Activated CD8-positive, alpha-beta memory T cell treated with anti-CD3 and anti-CD28 coated beads for 1 hour (primary cell): ENCODE measurements at places on chromosomes 4 and X.

GRCh38 chr4:15955670-15956069 is 7.3 kb downstream of the FGFBP2 start:
- no peak for DNase-seq

- DNase-seq: no peak
Observed at GRCh38 chr4:75037252-75037651, 104.3 kb downstream of the PARM1 start.

GRCh38 chrX:110153896-110154295 is 151.0 kb downstream of the TMEM164 start:
- DNase-seq: no peak

- DNase-seq: no peak
Observed at GRCh38 chr4:184588893-184589292, 60.4 kb downstream of the CASP3 start.

DNA sequence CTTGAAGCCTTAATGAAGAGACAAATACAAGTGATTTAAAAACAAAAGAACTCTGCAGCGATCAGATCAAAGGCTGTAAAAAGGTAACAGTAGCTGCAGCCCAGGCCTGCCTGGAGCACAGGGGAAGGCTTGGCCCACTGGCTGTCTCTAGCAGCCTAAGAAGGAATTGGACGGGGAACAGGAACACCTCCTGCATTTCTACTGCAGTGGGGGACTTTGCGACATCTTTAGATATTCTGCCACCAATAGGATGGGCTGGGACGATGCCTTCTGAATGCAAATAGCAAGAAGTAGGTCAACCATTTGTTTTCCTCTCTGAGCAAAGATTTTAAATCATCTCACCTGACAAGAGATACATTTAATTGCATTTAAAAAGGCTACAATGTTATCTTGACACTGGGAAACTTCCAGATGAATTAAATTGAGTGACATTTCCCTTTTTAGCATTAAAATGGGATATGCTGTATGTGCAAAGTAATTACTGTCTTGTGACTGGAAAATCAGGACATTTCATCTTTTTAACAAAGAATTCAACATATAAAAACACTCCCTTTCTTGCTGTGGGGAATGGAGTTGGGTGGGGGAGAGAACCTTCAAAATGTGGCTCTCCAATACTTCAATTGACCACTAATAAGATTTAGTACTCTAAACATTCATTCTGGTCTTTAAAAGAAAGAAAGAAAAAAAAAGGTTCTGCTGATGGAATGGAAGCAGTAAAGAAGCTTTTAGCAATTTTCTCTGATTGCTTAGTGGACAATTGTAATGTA is 70.0 kb downstream of the NYX start:
- DNase-seq: no peak

GRCh38 chr4:92825256-92825655 is 521.5 kb downstream of the GRID2 start:
- no peak for DNase-seq

DNA sequence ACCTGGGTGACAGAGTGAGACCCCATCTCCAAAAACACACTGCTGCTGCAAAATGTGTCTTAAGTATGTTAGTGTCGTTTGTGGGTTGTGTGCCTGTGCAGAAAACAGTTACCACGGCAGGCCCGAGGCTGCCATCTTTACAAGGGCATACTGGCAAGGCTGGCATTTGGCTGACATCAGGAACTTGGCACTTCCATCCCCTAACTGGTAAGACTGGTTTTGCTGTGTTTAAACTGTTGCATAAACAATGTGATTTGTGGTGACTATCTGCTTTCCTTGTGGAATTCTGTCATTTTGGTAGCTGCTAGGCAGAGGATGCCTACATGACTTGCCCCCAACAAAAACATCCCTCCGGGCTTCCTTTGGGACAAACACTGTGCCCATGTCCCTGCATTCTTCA is 12.3 kb downstream of the LRP2BP start:
- no peak for DNase-seq

DNA sequence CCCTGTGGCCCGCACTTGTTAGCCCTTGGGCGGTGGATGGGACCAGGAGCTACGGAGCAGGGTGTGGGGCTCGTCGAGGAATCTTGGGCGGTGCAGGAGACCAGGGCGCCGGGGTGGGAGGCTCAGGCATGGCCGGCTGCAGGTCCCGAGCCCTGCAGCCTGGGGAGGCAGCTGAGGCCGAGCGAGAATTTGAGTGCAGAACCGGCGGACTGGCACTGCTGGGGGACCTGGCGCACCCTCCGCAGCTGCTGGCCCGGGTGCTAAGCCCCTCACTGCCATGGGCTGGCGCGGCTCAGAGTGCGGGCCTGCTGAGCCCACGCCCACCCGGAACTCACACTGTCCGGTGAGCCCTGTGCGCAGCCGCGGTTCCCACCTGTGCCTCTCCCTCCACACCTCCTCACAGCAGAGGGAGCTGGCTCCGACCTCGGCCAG is 73.6 kb upstream of the TLL1 start:
- DNase-seq: no peak

DNA sequence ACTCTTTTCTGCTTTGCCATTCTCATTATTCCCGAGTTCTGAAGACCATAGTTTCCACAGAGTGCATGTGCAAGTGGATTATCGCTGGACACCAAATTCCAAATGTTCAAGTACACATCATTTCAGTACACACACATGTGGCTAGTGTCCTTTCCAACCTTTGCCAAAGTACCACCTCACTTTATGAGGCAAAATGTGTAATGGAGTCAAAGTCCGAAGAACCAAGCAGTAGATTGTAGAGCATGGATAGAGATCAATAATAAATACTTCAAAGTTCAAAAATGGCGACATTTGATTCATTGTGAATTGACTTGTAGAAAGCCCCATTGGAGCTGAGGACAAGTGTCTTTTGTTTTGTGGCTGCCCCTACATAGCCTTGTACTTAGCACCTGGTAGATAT is 115.6 kb downstream of the TMEM164 start:
- no peak for DNase-seq

GRCh38 chrX:9786798-9787635 is 788 bp downstream of the SHROOM2 start:
- DNase-seq: no peak

DNA sequence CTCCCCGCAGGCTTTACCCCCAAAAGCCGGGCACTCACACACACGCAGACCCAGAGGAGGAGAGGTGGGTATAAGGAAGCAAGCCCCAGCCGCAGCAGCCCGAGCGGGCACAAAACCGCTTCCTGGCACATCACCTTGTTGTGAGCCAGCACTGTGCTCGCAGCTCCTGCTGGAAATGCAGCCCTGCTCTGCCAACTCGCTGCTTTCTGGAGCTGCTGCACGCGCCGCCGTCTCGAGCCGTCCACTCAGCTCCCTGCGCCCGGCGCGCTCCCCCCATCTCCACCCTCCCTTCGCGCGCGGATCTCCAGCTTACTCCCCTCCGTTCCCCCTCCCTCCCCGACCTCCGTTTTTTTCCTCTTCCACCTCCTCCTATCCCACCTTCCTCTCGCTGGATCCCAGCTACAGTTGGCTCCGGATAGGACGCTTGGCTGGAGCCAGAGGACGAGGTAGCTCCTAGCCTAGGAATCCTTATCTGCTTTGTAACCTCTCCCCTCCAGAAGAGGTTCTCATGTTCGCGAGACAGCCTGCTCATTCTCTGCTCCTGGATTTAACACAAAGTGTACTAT is at the start of gene SPOCK3:
Gene SPOCK3, minus strand, starts transcription at position 179 of the 566 bp plus-strand sequence.
- DNase-seq: no peak

DNA sequence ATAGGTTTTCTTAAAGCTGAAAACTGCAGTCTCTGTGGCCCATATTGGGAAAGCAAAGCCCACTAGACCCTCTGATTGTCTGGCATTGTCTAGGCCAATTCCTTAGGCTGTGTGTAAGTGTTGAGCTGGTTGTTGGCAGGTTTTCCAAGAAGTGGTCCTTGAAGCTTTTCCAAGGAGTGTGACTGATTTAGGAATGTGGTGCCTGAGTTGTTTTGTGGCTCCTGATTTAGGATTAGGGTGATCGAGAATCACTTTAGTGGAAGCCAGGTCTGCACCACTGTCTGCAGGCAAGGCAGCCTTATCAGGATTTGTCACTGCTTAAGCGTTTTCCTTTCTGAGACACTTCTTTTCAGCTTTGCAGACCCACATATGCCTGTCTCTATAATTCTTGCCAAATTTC is 339.0 kb upstream of the DDX53 start:
- DNase-seq: no peak

- DNase-seq: no peak
Observed at GRCh38 chr4:110371016-110371770, 104.8 kb upstream of the ENPEP start.

- no peak for DNase-seq
Observed at GRCh38 chr4:1136048-1136447, 22.7 kb upstream of the RNF212 start.

GRCh38 chr4:110096405-110096804 is 102.0 kb downstream of the ELOVL6 start:
- DNase-seq: no peak

- DNase-seq: no peak
Observed at GRCh38 chr4:142034101-142034500, 397.7 kb downstream of the IL15 start.
